ENCODE measurements at places on chromosomes 3 and 15. TPM values are rescaled to one million over a fixed set of nuclear protein-coding genes. Genes with fewer than 3 reads are reported as not detected.

Gene NGRN
- 50.2 TPM for total RNA-seq

DNA sequence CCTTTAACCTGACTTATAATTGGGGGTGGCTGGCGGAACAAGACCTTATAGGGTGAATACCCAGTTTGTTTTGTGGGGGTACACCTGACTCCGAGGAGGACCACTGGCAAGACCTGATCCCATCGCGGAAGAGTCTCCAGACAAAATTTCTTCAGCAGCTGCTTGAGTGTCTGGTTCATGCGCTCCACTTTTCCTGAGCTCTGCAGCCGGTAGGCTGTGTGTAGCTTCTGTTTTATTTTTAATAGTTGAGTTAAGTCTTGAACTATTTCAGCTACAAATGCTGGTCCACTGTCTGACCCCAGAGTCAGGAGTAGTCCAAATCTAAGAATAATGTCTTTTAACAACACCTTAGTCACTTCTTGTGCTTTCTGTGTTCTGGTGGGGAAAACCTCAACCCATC is 21.2 kb upstream of the NOX5 start:
- no peak for DNase-seq

- no peak for DNase-seq
These were observed 602.1 kb downstream of the VGLL3 start for GRCh38 chr3:86388820-86389219.

Gene CPOX
- 17.2 TPM for total RNA-seq

Gene PAK6
- 0.38 TPM for total RNA-seq

DNA sequence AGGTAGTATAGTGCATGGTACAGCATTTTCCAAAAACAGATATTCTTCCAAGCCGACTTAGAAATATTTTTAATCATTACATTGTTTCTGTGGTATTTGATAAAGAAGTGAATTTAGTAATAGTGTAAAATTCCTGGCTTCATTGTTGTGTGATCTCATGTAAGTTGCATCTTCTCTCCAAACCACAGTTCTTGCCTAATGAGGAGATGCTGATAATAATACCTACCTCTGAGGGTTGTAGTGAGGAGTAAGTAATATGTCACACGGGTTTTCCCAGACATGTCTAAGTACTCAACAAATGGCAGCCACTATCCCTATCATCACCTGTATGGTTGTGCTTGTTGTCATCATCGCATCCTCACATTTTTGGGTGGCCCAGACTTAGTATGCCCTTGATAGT is 167.3 kb downstream of the SLCO3A1 start:
- no peak for DNase-seq

GRCh38 chr3:126130981-126131745 is 47.2 kb upstream of the SLC41A3 start:
- DNase-seq: no peak

DNA sequence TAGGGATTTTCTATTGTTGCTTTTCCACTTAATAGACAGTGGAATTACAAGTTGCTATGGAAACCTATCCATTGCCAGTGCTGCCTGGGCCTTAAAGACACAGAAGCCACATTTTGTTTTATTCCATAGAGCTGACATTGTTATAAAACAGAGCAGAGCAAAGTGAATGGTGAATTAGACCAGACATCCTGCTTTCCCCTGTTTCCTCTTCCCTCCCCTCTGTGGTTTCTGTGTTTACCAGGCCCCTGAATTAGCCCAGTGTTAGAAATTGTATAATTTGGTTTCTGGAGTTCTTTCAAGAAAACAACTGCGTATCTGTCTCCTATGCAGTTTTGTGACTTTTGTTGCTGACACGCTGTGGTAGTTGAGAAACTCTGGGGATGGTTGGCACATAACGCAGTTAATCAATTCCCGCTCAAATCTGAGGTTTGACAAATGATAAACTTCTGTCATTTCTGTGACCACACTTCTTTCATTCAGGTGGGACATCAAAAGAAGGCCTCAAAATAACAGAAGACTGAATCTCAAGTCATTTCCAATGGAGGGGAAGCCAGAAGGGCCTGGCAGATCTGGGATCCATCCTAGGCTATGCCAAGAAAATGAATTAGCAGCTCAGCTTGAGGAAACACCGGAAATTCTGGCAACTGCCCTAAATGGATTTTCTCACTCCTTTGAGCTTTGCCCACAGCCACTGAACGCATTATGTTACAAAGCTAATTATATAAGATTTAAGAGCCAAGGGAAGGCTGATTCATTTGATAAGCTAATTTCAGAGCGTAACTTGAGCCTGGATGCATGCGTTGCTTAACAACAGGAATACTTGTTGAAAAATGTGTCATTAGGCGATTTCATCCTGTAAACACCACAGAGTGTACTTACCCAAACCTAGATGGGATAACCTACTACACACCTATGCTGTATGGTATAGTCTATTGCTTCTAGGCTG is 46.9 kb downstream of the NR1D2 start:
- DNase-seq: no peak

GRCh38 chr3:53113293-53114010 is 16.8 kb downstream of the RFT1 start:
- no peak for DNase-seq

- DNase-seq: no peak
These were observed 290.1 kb downstream of the MFSD1 start for GRCh38 chr3:159091936-159092335.

GRCh38 chr3:172219750-172220149 is 180.4 kb downstream of the FNDC3B start:
- DNase-seq: no peak

DNA sequence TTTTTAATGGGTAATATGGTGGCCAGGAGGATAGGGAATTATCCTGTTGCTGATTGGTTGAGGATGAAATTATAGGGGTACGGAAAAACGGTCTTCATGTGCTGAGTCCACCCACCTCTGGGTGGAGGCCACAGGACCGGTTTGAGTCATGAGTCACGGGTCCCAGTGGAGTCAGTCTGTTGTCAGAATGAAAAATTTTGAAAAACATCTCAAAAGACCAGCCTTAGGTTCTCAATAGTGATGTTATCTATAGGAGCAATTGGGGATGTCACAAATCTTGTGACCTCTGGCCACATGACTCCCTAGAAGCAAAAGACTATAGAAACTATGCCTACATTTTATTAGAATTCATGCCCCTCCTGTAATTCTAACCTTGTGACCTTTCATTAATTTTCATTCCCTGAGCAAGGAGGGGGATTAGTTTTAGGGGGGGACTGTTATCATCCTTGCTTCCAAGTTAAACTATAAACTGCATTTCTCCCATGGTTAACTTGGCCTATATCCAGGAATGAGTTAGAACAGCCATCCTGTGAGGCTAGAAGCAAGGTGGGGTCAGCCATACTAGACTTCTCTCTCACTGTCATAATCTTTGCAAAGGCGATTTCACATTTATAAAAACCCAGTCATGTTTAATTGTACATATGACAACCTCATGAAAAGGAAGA is 101.2 kb downstream of the TCF12 start:
- no peak for DNase-seq

Gene LTK
- total RNA-seq: 0.14 TPM

DNA sequence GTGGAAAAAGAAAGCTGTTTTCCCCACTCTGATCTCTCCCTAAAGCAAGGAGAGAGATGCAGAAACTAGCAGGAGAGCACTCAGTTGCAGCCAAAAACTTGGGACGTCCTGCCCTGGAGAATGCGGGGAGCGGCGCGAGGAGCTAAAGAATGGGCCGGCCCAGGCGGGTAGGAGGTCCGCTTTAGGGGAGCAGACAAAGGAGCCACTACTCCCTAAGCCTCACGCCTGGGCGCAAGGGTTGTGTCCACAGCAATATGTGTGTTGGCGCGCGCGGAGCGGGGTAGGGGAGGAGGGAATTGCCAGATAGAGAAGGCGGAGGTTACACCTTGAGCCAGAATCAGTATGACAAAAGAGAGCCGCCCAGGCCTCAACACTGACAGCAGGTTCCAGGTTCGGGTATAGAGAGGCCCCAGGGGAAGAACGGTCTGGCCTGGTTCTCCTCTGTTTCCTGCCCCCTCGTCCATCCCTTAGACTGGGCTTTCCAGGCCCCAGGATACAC is 2.9 kb downstream of the WNT5A start:
- DNase-seq: no peak

DNA sequence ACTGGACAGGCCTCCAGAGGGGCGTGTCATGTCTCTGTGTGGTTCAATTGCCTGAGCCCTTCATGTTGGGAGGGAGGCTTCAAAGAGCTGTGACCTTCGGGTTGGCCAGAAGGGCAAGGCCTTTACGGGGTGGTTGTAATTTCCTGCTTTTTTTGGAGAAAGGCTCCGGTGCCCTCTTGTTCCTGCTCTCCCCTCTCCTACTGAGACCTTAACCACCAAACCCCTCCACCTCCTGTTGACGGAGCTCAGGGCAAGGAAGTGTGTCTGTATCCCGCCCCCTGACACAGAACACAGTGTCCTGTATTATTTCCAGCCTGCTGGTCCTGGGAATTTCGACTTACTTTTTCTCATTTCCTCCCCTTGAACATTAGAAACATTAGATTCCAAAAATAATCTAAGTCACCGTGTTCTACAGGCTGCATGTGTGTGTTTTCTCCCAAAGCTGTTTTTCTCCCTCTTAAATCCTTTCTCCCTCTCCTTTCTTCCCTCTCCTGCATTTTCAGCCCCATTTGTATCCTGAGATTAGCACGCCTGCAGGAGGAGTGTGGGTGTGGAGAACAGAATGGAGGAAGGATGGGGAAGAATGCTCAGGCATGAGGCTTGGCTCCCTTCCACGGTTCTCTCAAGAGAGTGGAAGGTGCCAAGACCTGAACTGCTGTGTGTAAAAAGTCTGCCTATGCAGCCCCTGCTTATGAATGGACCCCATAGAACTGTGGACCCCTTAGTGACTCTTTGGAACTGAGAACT is 285.4 kb upstream of the ROPN1 start:
- no peak for DNase-seq

DNA sequence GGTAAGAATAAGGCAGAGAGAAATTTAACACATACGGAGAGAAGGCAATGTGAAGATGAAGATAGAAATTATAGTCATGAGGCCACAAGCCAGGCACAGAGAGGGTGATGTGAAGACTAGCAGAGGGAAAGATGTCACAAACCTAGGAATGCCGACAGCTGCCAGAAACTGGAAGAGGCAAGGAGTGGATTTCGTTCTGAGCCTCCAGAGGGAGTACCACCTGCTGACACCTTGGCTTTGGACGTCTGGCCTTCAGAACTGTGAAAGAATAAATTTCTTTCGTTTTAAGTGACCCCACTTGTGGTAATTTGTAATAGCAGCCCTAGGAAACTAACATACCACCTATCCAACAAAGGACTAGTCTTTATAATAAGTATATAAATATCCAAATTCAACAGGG is 5.0 kb upstream of the SGO1 start:
- DNase-seq: no peak

Gene PML
- 13.0 TPM for total RNA-seq

Gene RBMS3
- total RNA-seq: 19.9 TPM

- DNase-seq: no peak
These were observed 40.4 kb downstream of the IQCB1 start for GRCh38 chr3:121794264-121794983.

Gene CCR4
- 32.8 TPM for total RNA-seq

GRCh38 chr3:83842511-83842910 is 1116.3 kb upstream of the CADM2 start:
- no peak for DNase-seq

Gene TM6SF1
- 2.9 TPM for total RNA-seq

DNA sequence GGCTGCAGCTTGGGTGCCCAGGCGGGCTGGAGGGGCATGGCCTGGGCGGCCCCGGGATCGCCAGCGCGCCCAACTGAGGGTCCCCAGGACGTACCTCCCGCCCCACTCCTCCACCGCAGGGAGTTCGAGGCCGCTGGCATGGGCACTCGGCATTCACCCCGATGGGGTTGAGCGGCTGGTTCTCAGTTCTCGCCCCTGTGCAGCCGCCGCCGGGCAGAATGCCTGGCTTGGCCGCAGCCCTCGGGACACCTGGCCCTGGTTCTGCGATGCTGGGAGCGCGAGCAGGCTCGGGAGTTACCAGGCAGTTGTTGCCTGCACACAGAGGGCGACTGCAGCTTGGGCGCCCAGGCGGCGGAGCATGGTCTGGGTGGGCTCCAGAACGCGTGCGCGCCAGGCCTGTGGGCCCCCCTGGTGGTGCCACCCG is 121.4 kb downstream of the LMLN start:
- DNase-seq: no peak

DNA sequence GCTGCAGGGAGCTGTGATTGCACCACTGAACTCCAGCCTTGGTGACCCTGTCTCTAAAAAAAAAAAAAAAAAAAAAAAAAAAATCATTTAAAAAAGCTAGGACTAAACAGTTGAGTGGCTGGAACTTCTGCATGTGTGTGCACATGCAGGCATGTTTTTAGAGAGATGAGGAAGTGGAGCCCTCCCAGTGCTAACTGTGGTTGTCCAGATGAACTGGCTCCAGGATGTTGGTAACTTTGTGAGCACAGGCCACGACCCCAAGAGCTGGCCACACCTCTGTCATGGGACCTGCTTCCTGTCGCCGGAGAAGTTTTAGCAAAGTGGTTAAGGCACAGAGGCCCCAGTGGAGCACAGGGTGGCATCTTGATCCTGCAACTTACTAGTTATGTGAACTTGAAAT is 27.0 kb downstream of the CHCHD6 start:
- no peak for DNase-seq

GRCh38 chr3:42844412-42844713 is 31.3 kb downstream of the CYP8B1 start:
- DNase-seq: no peak

Gene COL6A5
- total RNA-seq: 0.05 TPM

All from thymus (tissue), 14 donors.